ENCODE measurements at places on chromosomes 13 and 19.

GRCh38 chr13:32423592-32423991, 4.3 kb downstream of the N4BP2L1 start:
- DNase-seq: no peak

- no peak for DNase-seq
Observed at GRCh38 chr13:111865046-111865445, 201.9 kb upstream of the SOX1 start.

DNA sequence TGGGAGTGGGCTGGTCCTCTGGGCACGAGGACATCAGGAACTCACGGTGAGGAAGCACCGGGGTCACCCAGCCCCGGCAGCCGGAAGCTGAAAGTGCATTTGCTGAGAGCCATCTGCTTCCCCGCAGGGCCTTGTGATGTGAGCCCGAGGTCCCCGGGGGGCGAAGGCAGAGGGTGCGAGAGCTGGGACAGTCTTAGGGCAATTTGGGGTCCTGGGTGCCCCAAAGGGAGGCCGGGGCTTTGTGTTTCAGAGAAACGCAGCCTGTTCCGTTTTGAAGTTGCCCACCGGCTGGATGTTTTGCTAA, 4.8 kb downstream of the F2RL3 start:
- DNase-seq: peak; percentile 15

GRCh38 chr19:42366673-42367072, 23.4 kb downstream of the CNFN start:
- no peak for DNase-seq

GRCh38 chr19:44848036-44848811, 2.1 kb downstream of the NECTIN2 start:
- DNase-seq: peak; percentile 55

- DNase-seq: no peak
Observed at GRCh38 chr19:47356900-47357299, 7.8 kb downstream of the DHX34 start.

DNA sequence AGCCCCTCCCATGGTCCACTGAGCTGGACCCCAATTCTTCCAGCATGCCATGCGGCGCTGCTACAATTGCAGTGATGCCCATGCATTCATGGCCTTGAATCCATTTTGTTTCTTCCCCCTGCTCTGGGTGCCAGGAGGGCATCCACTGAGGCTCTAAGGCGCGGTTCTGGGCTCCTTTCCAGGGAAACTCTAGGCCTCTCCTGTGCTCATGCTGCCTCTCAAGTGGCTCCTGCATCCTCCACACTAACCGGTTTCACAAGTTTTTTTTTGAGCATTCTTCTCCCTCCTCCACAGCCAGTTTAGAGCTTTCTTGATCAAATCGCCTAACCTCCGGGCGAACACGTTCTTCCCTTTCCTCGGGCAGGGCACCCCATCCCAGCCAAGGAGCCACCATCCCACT, 69.1 kb upstream of the FLT1 start:
- DNase-seq: peak; percentile 95

DNA sequence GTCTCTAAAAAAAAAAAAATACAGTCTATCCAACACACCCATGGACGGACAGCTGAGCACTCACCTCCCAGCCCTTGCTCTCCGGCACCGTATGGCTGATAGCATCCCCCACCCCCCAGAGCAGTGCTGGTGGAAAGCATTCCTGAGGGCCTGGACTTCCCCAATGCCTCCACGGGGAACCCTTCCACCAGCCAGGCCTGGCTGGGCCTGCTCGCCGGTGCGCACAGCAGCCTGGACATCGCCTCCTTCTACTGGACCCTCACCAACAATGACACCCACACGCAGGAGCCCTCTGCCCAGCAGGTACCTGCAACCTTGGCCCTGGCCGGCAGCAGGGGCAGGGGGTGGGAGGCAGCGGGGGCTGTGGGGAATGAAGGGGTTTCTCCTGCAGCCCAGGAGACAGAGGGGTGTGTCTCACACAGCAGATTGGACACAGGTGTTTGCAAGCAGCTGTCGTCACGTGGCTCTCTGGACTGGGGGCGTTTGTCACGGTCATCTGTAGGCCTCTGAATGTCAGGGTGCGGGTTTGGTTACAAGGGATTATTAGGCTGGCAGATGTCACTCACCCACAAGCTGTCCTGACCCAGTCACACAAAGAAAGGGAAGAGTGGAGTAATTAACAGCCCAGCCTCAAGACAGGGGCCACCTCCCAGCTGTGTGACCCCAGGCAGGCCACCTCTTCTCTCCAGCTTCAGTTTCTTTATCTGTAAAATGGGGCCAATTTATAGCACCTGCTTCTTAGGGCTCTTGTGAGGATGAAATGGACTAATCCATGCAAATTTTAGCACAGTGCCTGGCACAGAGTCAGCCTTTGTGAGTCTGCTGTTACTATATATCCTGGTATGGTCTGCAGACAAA, 19.3 kb downstream of the PLD3 start:
- no peak for DNase-seq

DNA sequence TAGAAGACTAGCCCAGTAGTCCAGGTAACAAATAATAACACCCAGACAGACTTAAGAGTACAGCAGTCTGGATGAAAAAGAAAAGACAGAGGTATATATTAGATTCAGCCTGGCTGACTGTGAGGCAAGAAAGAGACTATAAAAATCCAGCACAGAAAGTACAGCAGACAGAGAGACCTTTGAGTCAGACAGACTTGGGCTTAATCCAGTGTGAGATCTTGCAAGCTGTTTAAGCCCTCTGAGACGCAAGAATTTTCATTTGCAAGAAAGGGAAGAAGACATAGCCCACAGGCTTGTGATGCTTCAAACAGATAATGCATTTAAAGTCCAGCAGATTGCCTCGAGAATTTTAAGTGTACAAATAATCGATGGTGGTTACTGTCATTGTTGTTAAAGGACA, 471.4 kb downstream of the LIG4 start:
- DNase-seq: no peak

- DNase-seq: peak; percentile 80
Observed at GRCh38 chr13:90545070-90545840, 802.2 kb upstream of the MIR17HG start.

DNA sequence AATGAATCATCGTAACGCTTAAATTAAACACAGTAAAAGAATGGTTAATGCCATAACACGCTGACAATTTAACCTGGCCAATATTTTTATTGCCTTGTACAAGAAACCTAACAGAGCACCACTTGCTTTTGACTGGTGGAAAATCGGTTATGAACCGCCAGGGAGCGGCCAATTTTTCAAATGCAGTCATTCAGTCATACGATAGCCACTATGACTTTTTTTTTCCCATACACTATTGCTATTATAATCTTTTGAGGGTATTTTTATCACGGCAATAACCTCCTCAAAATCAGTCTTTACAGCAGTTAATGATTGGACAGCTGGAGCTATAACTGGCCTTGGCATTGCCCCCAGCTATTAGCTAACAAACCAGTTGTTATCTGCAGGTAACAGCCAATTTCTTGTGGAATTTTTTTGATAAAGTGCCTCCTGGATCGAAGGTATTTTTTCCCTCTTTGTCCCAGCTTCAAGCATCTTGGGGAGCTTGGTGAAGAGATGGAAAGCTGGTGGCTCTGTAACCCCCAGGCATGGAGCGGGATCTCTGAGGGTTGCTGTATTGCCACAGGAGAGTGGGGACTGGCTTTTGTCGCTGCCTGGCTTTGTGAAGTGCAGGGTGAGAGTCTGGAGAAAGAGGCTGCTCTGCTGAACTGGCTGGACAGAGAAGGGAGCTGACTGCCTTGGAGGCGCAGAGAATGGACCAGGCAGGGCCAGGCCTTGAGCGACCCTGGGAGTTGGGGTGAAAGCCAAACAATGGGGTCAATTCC, 198.4 kb upstream of the ZNF536 start:
- no peak for DNase-seq

DNA sequence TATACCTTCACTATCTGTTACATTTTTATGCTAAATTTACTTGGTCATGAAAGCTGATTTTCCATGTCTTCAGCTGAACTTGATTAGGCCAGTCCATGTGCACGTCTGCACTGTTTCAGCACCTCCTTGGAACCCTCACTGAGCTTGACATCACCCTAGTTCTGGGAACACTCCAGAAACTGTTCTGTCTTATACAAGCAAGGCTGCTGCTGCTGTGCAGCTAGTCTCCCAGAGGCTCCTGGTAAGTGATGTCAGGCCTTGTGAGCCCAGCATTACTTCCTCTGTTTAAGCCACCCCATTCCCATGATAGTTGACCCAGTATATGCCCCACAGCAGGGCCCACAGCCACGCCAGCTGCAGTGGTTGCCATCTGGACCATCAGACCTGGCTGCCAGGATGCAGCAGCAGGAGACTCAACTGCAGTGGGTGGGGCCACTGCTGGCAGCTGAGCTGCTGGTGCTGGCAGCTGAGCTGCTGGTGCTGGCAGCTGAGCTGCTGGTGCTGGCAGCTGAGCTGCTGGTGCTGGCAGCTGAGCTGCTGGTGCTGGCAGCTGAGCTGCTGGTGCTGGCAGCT, 90.5 kb upstream of the AKAP11 start:
- DNase-seq: no peak

- DNase-seq: no peak
Observed at GRCh38 chr13:22926748-22927400, 253.9 kb upstream of the SGCG start.

- no peak for DNase-seq
Observed at GRCh38 chr19:27935669-27936068, 1277.3 kb downstream of the UQCRFS1 start.

- DNase-seq: no peak
Observed at GRCh38 chr13:40161931-40162330, 504.5 kb downstream of the FOXO1 start.

DNA sequence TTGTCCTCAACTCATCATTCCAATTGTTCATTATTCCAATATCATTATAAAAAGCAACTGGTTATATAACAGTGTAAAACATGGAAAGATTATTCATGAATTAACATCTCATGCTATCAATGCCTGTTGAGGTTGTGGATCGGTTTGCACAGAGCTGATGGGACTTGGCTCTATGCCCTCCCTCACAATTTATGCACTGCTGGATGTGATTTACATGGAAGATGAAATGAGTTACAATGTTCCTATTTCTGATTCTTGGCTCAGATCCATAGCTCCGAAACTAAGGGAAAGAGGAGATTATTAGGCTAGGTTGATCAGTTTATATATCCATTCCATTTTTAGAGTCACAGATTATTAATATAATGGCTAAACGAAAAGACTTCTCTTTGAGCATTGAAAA, 38.6 kb downstream of the SCEL start:
- no peak for DNase-seq

DNA sequence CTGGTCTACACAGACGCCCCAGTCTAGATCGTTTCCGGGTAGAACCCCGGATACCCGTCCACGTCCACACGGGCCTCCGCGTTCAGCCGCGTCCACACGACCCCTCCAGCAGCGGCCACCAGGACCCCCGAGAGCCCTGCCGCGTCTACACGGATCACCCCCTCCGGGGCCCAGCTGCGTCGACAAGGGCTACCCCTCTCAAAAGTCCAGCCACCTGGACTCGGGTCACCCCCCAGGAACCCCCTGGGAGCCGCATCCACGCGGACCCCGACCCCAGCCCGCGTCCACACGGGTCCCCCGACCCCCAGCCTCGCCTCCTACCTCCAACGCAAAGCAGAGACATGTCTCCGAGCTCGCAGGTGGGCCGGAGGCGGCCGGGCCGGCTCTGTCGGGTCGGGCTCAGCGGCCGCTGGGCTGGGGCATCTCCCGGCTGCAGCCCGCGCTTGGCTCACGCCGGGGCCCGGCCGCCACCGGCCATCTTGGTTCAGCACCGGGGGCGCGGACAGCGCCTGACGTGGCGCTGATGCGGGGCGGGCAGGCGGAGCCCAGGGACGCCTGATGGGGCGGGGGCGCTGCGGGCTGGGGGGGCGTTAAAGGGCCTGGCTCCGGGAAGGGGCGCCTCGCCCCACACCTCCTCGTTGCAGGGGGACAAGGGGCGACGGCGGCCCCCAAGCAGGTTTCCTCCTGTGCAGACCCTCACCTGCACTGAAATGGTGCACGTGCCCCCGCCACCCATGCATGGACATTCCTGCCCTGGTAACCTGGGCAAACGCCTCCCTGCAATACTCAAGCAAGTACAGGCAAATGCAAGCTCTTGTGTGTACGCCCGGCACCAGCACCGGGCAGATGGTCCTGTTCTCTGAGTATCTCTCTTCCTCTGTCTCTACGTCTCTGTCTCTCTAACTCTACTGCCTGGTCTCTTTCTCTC, at the start of gene UNC13A:
UNC13A (minus strand) TSS at position 498 of the 928 bp plus-strand sequence; CDS start at position 343, 155 bp downstream.
- DNase-seq: peak; percentile 72

DNA sequence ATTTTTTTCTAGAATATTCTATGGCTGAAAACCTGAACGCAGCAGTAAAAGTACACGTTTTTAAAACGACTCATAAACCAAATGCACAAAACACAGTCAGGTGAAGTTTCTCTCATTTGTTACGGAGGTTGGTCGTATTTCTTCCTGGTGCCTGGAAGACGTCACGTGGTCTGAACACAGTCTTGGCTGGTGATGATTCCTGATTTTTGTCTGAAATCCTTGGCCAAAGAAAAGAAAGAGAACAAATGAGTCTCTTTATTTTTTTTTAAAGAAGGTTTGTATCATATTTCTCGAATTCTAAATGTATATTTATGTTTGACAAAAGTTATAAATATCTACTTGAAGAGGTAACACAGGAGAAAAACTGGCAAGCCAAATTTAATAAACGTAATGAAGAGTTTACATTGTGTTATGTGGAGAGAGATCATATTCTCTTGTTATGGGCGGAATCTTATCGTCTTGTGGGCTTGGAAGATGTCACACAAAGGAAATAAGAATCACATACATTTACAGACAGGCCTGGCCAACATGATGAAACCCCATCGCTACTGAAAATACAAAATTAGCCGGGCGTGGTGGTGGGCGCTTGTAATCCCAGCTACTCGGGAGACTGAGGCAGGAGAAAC, 10.0 kb upstream of the PNMA8A start:
- no peak for DNase-seq

- no peak for DNase-seq
Observed at GRCh38 chr19:6209233-6209632, 70.5 kb downstream of the MLLT1 start.

DNA sequence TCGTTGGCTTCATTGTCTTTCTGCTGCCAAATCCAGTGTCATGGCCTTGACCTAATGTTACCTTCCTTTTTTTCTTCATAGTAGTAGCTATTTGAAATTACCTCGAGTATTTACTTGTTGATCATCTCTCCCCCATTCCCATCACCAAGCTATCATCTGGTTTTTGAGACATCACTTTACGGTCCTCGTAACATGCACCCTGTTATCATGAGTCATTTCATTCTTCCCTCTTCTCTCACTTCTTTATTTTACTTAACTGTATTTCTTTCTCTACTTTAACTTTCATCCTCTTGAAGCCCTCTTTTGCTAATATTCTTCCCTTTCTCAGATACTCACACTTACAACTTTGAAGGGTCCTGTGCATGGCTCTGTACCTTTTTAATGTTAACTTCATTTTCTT, 31.8 kb downstream of the TPP2 start:
- DNase-seq: no peak
